ENCODE measurements at places on chromosomes 12 and 14. TPM values are rescaled to one million over a fixed set of nuclear protein-coding genes. Genes with fewer than 3 reads are reported as not detected.

- H3K4me3 ChIP-seq: no peak overlapping the region
- H3K4me1 ChIP-seq: peaks cover 74% of the 10 kb centered on the region
- H3K27ac ChIP-seq: no peak overlapping the region
- H3K36me3 ChIP-seq: no peaks in the 10 kb centered on the region
- no peaks in the 10 kb centered on the region for H3K27me3 ChIP-seq
Measured at GRCh38 chr12:124544983-124545382, 22.4 kb downstream of the NCOR2 start.

DNA sequence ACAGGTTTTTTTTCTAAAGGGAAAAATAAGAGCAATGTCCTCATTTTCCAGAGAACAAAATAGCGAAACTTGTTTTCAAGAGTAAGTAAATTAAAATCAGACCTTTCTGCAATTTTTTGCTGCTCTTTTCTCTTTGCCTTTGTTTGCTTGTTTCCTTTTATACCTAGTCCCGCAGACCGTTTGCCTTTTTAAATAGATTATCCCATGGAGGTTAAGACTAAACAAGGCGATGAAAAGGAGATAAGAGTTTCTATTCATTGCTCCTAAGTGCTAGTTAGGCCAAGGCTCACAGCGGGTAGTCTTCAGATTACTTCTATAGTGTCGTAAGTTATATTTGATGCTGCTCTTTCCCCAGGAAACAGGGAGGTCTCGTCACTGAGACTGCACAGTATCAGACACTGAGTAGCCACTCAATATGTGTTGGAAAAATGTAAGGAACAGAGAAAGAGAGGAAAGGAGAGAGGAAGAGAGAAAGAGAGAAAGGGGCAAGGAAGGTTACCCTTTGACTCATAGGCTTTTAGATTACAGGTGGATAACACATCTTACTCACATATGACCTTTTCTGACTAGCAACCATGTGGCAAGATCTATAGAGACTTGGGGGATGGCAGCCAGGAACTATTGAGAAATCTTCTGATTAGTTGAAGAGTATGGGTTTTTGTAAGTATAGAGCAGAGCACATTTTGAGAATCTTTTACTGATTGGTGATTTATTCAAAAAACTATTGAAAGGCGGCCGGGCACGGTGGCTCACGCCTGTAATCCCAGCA lies 107.5 kb upstream of the PARP11 start:
- no peak overlapping the region for H3K27ac ChIP-seq
- DNase-seq: no peak
- H3K27me3 ChIP-seq: no peaks in the 10 kb centered on the region
- no peaks in the 10 kb centered on the region for H3K4me1 ChIP-seq

DNA sequence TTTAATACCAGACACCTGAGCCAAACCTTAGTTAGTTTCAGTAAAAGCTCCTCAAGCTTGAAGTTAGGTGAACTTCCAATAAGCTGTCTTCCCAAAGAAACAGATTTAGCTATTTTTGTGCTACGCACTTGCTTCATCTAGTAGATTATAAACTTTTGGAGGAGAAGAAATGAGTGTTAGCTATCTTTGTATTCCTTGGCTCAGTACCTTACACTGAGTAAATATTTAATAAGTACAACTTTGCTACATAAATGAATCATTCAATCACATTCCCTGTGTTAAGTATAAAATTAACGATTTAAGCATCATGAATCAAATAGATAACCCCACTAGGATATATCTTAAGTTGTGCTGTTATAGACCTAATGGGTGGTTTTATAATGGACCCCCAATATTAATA lies 307.0 kb downstream of the PCNX1 start:
- H3K36me3 ChIP-seq: no peaks in the 10 kb centered on the region
- H3K27ac ChIP-seq: no peak overlapping the region
- H3K27me3 ChIP-seq: no peaks in the 10 kb centered on the region
- H3K4me1 ChIP-seq: no peaks in the 10 kb centered on the region

DNA sequence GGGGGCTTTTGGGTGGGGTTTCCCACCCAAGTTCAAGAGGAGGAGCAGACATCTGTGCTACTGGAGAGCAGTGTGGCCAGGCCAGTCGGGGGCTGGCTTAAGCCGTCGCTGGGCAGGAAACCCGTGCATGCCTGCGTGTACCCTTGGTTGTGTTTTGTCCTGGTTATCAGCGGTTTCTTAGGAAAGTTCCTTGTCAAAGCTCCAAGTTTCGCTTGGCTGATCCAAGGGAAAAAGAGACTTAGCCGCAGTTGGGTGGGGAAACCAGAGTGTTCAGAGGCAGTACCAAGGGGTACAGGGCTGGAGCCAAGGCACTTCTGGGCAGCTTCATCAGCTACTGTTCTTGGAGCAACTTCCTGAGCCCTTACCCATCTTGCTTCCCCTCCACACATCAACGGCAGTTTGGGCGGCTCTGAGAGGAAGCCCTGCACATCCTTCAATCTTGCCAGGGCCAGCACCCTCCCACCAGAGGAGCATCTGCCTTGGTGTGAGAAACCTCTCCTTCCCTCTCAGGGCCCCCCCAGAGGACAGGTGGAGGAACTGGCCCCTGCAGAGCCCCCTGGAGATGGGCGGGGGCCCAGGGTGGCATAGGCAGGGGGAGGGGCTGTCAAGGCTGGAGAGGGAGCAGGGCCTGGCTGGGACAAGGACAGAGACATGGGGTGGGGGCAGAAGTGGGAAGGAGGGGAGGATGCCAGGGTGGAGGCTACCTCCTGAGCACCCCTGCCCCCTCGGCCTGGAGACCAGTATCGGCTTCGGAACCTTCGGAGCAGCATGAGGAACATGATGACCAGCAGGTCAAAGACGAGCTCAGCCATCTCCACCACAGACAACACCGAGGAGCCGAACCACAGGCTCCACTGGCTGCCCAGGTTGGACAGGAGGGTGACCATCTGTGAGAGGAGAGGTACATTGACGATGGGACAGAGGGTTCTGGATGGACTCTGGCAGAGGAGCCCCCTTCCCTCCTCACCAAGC lies 5.8 kb upstream of the TNFRSF1A start:
- H3K27me3 ChIP-seq: no peaks in the 10 kb centered on the region
- peaks cover 41% of the 10 kb centered on the region for H3K4me1 ChIP-seq
- H3K27ac ChIP-seq: peak overlapping the region; percentile 73

DNA sequence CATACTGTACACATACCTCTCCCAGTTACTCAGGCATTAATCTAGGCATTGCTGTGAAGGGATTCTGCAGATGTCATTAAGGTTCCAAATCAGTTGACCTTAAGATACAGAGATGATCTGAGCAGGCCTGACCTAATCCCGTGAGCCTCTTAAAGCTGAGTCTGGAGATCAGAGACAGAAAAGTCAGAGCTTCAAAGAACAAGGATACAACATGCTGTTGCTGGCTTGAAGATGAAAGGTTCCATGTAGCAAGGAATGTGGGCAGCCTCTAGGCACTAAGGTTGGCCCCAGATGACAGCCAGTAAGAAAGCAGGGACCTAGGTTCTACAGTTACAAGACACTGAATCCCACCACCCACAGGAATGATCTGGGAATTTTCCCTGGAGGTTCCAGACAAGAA lies 81.1 kb downstream of the MAP1LC3B2 start:
- DNase-seq: no peak
- no peaks in the 10 kb centered on the region for H3K36me3 ChIP-seq
- no peaks in the 10 kb centered on the region for H3K27me3 ChIP-seq
- no peak overlapping the region for H3K27ac ChIP-seq
- H3K4me1 ChIP-seq: no peaks in the 10 kb centered on the region

DNA sequence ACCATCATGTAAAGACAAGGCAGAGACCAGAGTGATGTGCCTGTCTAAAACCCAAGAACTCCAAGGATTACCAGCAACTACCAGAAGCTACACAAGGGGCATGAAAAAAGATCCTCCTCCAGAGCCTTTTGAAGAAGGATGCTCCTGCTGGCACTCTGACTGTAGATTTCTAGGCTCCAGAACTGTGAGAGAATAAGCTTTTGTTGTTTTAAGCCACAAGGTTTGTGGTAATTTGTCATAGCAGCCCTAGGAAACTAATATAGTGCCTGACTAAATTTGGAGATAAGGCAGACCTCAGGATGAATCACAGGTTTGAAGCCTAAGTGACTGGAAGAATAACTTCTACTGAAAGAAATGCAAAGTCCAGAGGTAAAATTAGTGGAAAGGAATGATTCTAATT lies 132.9 kb downstream of the CEP83 start:
- no peak overlapping the region for H3K27ac ChIP-seq
- no peaks in the 10 kb centered on the region for H3K4me1 ChIP-seq
- no peak overlapping the region for H3K4me3 ChIP-seq

DNA sequence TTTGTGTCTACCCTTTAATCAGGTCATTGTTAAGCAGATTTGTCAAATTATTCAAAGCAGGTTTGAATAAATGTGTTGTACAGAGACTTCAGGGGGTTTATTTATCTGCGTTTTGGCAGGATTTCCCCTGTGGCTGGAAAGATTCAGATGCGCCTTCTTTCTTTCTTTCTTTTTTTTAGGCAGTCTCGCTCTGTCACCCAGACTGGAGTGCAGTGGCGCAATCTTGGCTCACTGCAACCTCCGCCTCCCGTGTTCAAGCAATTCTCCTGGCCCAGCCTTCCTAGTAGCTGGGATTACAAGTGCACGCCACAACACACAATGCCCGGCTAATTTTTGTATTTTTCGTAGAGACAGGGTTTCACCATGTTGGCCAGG lies 6.3 kb upstream of the NANOGNB start:
- H3K4me1 ChIP-seq: no peaks in the 10 kb centered on the region
- H3K36me3 ChIP-seq: no peaks in the 10 kb centered on the region
- no peak overlapping the region for H3K4me3 ChIP-seq
- no peaks in the 10 kb centered on the region for H3K27me3 ChIP-seq
- no peak overlapping the region for H3K27ac ChIP-seq

DNA sequence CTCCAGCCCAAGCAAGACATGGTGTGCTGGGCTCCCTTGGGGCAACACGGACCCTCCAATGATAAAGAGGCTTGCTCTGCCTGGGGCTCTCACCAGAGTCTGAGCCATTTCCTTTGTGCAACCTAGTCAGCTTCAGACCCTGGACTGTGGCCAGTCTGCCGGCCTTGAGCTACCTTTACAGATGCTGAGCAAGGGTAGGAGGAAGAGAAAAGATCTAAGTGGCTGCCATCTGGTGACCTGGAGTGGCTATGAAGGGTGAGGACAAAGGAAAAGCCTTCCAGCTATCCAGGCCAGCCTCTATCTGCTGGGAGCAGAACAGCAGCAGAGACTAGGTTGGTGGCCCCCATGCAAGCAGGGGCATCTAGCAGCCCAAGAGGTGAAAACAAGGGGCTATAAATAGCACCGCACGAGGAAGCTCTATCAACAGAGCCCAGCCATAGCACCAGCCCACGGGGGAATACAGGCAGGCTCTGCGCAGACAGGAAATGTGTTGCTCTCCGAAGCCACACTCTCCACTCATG lies 230.1 kb downstream of the FOXN3 start:
- H3K27ac ChIP-seq: peak overlapping the region; percentile 61
- DNase-seq: no peak

DNA sequence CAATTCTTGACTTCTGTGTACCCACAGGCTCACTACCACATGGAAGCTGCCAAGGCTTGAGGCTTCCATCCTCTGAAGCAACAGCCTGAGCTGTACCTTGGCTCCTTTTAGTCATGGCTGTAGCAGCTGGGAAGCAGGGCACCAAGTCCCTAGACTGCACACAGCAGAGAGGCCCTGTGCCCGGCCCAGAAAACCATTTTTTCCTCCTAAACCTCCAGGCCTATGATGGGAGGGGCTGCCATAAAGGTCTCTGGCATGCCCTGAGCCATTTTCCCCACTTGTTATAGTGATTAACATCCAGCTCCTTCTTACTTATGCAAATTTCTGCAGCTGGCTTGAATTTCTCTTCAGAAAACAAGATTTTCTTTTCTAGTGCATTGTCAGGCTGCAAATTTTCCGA lies 121.8 kb downstream of the RPS6KA5 start:
- H3K4me3 ChIP-seq: no peak overlapping the region
- no peaks in the 10 kb centered on the region for H3K36me3 ChIP-seq
- no peaks in the 10 kb centered on the region for H3K27me3 ChIP-seq

SIRT4 gene
- total RNA-seq: 5.1 TPM

CLECL1 gene
- total RNA-seq: not detected

SLCO1C1 gene
- 7.2 TPM for total RNA-seq

FIGNL2 gene
- total RNA-seq: 0.30 TPM

GOLGA5 gene
- total RNA-seq: 25.5 TPM

Measured in heart left ventricle (tissue), 16 donors.